ENCODE measurements at places on chromosomes 7 and 10. TPM values are rescaled to one million over a fixed set of nuclear protein-coding genes. Genes with fewer than 3 reads are reported as not detected.
A peak's percentile ranks its signal among the peaks of the same experiment; 100 is the strongest.

Gene VGF
- total RNA-seq = 7.4 TPM

Gene BHLHA15
- 2.7 TPM for total RNA-seq

- H3K36me3 ChIP-seq = no peaks in the 10 kb centered on the region
- no peak overlapping the region for H3K27ac ChIP-seq
- no peaks in the 10 kb centered on the region for H3K27me3 ChIP-seq
- H3K4me1 ChIP-seq = no peaks in the 10 kb centered on the region
Observed at GRCh38 chr10:105872665-105873064, 1231.6 kb downstream of the SORCS3 start.

GRCh38 chr10:11439523-11440053, 171.9 kb downstream of the USP6NL start:
- peak; percentile 26 for DNase-seq
- no peaks in the 10 kb centered on the region for H3K27me3 ChIP-seq
- H3K4me3 ChIP-seq = no peak overlapping the region
- H3K4me1 ChIP-seq = peaks cover 27% of the 10 kb centered on the region
- no peak overlapping the region for H3K27ac ChIP-seq

Data from H1 (cell line).